ENCODE measurements at places on chromosomes 2 and 18.

- DNase-seq = no peak
Measured at GRCh38 chr18:30652387-30652786, 390.2 kb downstream of the DSC3 start.

GRCh38 chr2:231769170-231770136, 11.6 kb downstream of the PDE6D start:
- DNase-seq = no peak

DNA sequence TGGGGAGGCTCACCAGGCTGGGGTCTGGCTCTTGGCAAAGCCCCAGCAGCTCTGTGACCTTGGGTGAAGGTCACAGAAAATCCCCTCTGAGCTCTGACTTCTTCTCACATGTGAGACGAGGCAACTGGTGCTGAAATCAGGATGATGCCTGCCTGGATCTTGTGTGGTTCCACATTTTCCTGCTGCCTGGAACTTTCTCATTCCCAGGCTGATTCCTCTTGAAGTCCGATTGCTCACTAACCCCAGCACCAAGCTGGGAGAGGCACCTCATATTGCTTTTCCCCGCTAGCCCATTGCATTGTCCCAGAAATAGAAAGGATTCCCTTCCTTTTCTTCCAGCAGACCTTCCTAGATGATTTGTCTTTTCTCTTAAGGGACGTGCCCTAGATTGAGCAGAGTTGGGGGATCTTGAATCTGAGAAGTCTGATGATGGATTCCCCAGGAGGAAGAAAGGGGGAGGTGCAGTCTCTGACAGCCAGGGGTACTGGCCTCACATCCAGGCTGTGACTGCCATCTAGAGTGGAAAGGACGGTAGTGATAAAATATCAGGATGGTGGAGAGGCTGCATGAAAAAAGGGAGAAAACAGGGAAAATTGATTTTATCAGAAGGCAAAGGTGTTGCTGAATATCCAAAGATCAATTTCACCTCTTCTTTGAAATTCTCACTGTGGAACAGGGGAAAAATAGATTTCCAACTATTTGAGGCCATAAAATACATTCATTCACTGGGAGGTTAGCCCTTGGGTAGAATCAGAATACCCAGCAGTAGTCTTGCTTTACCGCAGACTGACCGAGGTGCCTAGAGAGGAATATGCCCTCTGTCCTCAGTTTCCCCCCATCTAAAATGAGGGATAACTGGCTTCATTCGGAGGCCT, 96.3 kb downstream of the FAM210A start:
- DNase-seq = peak; percentile 55

DNA sequence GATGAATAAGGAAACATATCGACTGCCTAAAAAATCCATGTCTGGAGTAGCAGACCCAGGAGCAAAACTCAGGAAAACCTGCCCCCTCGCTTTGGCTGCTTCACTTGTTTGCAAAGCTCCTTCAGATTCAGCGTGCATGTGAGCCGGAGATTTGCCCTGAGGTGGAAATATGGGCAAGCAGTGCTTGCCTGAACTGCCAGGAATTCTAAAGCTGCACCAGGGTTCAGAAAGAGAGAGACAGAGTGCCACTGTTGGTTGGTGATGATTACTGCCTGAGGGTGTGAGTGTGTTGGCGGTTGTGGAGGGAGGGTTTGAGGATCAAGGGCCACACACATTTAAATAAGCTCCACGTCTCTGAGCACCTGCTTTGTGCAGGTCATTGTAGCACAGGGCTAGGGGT, 139.6 kb upstream of the RGPD4 start:
- no peak for DNase-seq

Data from activated CD4-positive, alpha-beta memory T cell treated with anti-CD3 and anti-CD28 coated beads, Interleukin-2, amount 10 ng/mL, durations not matched to agents 7 days and 5 days (primary cell).